ENCODE measurements at places on chromosomes 1 and 21.

GRCh38 chr1:28175955-28176485 lies 470 bp downstream of the PTAFR start:
- DNase-seq: no peak

DNA sequence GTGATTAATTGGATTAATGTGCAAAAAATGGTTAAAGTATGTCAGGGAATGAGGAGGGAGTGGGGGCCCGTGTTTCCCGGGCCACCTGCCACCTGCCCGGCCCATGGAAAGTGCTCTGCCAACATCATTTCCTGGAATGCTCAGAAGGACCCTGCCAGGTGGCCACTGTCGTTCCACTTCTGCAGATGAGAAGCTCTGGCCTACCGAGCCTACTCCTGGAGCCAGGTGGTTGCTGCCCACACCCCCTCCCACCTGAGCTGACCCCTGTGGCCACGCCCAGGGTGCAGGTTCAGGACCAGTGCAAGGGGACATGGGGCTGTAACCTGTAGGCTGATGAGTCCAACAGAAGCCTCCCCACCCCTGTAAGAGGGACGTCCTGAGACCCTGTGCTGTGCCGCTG lies 99.7 kb downstream of the PRDM16 start:
- DNase-seq: peak; percentile 6

- DNase-seq: no peak
Observed at GRCh38 chr1:111538343-111539025, 35.1 kb upstream of the ADORA3 start.

DNA sequence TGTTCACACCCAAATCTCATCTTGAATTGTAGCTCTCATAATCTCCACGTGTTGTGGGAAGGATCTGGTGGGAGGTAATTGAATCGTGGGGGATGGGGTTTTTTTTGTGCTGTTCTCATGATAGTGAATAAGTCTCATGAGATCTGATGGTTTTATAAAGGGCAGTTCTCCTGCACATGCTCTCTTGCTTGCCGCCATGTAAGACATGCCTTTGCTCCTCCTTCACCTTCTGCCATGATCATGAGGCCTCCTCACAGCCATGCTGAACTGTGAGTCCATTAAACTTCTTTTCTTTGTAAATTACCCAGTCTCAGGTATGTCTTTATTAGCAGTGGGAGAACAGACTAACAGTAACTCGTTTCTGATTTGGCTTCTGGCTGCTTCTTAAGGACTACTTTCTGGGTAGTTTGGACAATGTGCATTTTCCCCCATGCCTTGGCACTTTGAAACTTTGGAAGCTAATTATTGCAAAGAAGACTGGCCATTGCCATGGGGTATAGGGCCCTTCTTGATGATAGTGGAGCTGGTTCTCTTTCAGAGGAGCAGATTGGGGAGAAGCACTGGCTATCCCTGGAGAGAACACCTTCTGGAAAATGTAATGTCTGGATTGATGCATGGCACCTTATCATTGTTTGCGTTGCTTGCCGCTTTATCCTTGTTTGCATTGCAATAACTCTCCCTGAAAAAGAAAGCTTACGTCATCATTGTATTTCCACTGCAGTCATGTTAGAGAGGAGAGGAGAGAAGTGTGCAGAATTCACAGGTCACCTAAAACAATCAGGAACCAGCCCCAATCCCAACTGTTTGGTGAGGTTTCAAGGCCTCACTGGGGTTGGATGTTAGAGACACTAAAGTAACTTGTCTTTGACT lies 5.9 kb downstream of the CNIH3 start:
- no peak for DNase-seq

DNA sequence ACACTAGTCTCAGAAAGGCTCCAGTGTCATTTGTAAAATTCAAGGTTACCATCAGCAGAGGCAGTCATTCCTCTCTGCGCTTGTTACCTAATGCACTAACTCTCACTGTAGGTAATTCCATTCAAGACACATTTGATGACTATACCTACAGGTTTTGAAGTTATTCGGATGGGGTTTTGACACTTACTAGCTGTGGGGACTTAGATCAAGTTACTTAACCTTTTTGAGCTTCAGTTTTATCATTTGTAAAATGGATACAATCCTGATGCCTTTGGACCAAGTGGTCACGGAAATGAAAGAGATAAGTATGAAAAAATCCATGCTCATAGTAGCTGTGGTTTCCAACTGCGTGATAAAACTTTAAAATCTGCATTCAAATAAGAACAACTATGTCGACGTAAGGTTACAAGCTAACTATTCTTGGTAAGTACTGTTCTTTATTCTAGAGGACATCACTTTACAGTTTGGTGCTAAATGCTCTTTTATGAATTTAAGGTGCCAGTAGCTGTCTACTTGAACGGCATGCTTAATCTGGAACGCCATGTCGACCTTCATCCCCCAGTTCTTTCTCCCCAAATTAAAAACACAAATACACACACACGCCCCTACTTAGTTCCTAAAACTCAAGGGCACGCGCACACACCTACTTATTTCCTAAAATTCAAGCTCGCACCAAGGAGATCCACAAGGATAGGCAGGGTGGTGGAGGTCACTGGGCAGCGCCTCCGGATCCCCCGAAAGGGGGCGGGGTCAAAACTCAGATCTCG lies 550 bp upstream of the NFYC start:
- DNase-seq: no peak

- no peak for DNase-seq
Observed at GRCh38 chr1:55172272-55172671, 42.9 kb downstream of the USP24 start.

GRCh38 chr1:178928041-178928440 lies 57.2 kb upstream of the ANGPTL1 start:
- no peak for DNase-seq

DNA sequence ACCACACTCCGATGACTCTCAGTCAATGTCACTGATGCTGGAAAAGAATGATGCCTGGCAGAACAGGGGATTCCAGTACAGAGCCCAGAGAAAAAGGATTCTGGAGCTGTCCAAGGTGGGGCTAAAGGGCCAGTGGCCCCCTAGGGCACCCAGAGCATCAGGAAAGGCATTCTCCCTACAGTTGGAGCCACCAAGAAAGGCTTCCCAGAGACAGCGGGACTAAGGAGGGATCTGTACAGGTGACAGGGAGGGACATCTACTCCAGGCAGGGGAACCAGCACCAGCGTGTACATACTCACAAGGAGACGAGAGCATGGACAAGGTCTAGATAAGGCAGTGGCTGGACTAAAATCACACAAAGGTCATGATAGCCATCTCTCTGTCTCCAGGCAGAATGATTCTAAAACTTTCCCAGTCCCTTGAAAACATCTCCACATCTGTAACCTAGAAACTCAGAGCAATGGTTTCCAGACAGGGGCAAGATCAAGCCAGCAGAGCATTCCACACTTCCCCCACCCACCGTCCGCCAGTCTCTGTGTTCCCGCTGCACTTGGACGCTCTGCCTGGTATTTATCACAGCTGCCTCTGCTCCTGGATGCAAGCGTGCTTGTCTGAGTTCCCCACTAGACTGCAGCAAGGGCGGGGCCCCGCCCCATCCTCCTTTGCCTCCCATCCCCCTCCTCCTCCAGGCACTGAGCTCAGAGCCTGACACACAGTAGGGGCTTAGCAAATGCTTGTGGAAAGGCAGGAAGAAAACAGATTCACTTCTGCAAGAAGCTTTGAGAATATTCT lies 111.6 kb upstream of the ZC3H12A start:
- no peak for DNase-seq

DNA sequence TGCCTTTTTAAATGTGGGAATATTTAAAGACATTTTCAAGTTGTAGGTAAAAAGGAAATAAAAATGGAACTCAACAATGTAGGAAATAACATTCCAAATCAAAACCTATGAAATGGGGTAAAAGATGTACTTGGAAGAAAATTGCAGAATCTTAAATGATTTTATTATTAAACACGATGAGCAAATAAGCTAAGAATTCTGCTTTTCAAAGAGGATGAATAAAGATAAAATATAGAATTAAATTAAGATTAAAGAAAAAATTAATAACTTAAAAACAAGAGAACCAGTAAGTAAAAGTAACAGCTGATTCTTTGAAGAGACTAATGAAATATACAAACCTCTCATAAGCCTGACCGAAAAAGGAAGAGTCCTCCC lies 74.0 kb downstream of the NPHP4 start:
- DNase-seq: no peak

GRCh38 chr1:33997127-33998036 lies 133.5 kb downstream of the HMGB4 start:
- no peak for DNase-seq

DNA sequence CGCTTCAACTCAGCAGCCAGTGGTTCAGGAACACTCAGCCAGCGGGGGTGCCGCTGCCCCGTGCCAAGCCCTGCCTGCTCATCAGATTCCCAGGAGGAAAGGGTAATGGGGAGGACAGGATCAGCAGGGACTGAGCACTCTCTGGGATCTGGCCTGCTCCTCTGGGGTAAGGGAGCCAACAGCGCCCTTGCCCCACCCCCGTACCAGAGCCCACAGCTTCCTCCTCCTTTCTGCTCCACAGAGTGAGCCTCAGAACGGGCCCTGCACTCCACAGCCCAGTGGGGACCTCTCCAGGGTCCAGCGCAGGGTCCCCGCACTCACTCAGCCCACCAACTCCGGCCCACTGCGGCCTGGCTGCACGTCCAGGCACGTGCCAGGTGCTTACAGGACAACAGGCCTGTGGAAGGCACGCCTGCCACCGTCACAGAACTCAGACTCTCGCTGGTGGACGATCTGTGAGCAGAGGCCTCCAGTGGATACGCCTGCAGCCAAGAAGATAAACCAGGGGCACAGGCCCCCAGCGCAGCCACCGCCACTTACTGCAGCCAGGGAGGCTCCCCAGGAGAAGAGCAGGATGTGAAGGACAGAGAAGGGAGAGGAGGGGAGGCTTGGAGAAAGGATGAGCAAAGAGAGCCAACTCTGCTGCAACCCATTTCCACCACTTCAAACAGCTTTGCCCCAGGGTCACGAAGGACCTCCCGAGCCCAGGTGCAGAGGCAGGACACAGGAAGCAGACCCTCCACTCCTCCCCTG lies 2.1 kb downstream of the MEGF6 start:
- no peak for DNase-seq
